ENCODE measurements at places on chromosomes 12 and 14.

DNA sequence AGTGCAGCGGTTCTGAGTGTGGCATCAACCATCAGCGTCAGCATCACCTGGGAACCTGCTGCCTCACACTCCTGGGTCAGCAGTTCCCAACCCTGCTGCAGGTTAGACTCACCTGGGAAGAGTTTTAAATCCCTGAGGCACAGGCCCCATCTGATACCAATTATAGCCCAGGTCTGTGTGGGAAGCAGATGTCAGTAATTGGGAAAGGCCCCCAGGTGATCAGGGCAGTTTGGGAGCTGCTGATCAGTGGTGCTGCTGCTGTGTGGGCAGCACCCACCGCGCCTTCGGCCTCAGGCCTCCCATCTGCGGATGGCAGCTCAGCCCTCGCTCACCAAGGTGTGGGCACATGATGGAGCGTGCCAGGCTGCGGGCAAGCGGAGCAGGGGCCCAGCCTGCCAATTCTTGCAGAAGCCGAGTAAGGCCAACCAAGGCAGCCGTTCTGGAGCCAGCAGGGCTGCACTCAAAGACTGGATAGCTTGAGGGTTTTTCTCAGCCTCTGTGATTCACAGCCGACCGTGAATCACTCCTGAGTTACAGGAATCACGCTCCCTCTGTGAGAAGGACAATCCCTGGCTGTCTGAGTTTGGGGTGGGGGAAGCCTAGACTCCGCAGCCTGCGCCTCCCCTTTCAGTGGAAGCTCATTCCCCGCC is 155.6 kb upstream of the SFSWAP start:
- no peak for ATAC-seq

- no peak for ATAC-seq
Measured at GRCh38 chr14:33847066-33847465, 103.8 kb downstream of the EGLN3 start.

DNA sequence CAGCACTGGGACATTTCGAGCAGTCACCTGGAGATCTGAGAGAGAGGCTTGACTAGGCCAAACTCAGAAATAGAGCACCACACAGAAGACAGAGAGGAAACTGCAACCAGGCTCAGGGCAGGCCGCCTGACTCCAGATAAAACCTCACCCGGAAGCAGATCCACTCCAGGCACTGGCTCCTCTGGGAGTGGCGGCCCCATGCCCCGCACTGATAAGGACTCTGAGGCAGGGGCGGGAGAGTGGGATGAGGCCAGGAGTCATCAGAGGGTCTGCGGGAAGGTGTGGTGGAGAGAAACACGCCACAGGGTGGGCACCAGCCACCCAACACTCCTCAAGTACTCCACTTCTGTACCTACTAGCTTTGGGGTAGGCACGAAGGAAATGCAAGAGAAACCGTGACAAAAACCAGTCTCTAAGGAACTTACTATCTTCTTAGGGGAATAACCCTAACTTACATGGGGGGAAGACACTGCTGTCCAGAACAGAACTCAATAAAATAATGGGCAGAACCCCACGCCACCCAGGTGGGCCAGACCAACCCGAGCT is 71.3 kb downstream of the CHGA start:
- ATAC-seq: no peak

DNA sequence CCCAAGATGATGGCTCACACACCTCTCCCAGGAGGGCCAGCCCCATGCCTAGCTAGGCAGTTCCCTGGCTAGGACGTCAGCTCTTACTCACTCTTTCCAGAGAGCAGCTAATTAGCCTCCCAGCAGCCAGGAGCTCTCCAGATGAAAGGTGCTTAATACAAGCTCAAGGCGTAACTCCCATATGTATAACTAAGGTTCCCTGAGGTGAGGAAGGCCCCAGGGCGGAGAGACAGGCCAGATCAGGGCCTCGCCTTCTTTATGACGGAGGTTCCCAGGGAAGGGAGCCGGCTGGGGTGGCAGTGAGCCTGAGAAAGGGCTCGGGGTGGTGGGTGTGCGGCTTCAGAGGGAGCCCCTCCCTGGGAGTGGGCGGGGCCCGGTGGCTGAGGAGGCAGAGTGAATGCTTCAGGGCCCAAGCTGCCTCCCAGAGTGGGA is 26.4 kb upstream of the ZFP36L1 start:
- no peak for ATAC-seq

- ATAC-seq: no peak
Measured at GRCh38 chr14:104048758-104049507, 36.6 kb upstream of the ASPG start.

- ATAC-seq: no peak
Measured at GRCh38 chr12:115726691-115727090, 550.8 kb downstream of the MED13L start.

DNA sequence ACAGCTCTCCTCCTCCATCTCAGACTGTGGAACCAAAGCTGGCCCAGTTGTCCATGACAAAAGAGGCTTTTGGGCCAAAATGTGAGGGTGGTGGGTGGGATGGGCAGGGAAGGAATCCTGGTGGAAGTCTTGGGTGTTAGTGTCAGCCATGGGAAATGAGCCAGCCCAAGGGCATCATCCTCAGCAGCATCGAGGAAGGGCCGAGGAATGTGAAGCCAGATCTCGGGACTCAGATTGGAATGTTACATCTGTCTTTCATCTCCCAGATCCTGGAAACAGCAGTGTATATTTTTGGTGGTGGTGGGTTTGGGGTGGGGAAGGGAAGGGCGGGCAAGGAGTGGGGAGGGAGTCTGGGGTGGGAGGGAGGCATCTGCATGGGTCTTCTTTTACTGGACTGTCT is 11.8 kb upstream of the TAMALIN start:
- ATAC-seq: no peak

GRCh38 chr14:34650786-34651584 is 21.0 kb upstream of the SNX6 start:
- ATAC-seq: no peak

- ATAC-seq: no peak
Measured at GRCh38 chr12:110965574-110965973, 45.2 kb upstream of the MYL2 start.

DNA sequence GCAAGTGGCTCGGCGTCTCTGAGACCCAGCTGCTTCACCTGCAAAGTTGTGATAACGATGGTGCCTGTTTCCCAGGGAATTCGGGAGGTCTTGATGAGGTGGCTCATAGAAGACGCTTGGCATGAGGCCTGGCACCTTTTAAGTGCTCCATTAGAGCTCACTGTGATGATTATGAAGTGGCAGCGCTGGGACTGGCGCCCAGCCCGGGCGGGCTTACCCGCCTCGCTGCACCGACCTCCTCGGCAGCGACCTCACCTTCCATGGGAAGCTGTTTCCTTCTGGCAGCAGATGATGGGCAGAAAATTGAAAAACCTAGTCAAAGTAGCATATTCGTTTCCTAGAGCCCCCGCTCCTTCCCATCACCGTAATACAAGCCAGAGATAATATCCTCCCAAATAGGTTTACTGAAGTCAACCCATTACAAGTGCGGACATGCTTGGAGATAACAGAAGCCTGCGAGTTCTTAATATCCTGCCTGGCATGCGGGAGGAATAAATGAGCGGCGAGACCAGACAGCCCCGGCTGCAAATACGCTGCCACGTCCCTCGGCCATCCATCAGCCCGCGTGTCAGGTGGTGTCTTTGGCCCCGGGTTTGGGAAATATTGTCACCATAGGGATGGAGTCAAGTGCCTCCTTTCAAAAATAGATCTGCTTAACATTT is 35.2 kb upstream of the DLK1 start:
- no peak for ATAC-seq

- ATAC-seq: no peak
Measured at GRCh38 chr14:94320243-94320642, 2.9 kb downstream of the SERPINA6 start.

DNA sequence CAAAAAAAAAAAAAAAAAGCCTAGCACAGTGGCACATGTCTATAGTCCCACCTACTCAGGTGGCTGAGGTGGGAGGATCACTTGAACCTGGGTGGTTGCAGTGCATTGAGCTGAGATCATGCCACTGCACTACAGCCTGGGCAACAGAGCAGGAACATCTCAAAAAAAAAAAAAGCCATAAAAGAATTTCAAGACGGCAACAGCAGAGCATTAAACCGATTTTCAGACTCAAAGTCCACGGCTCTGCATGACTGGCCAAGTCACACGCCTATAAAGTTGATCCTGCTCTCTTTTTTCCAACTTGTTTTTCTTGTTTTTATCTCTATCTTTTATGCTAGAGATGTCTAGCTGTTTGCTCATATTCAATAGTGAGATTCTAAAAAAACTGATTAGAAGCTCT is 45.3 kb downstream of the FBXO34 start:
- no peak for ATAC-seq

DNA sequence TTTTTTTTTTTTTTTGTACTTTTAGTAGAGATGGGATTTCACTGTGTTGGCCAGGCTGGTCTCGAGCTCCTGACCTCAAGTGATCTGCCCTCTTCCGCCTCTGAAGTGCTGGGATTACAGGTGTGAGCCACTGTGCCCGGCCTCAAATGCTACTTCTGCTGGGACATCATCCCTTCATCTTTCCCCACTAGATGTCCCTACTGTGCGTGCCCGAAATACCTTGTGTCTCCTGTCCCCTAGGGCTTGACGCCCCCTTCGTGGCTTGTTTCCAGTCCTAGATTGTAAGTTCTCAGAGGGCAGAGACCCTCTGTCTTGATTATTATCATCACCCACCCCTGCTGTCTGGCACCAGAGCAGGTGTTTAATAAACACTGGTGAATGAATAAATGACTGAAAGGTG is 14.9 kb downstream of the CCDC63 start:
- ATAC-seq: no peak

- no peak for ATAC-seq
Measured at GRCh38 chr12:4190366-4191063, 83.0 kb upstream of the CCND2 start.

DNA sequence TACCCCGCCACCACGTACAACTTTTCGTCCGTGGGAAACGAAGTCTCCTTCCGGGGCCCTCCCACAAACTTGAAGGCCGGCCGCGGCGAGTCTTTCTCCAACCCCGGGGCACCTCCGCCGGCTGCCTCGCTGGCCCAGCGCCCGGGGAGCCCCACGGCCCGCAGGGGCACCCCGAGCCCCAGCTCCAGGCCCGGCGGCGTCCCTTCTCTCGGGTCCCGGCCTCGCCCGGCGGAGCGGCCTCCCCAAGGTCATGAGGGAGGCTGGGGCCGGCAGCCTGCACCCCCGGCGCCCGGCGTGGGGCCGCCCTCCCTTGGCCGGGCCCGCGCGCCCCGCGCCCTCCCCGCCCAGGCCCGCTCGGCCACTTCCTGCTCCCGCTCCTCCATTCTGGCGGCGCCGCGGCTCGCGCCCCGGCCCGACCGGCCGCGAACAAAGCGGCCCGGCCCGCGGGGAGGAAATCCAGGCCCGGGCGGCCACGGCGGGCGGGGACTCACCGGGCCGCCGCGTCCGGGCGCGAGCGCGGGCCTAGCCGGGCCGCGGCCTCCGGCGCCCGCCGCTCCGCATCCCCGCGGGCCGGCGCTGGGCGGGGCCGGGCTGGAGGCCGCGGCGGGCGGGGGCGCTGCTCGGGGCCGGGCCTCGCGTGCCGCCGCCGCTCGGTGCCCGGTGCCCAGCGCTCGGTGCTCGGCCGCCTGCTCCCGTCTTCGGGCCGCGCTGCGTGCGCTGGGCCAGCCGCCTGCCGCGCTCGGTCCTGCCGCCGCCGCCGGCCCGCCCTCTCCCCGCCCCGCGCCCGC is at the start of gene AKT1:
AKT1 (minus strand) TSS at position 756 of the 788 bp plus-strand sequence. CDS start 3,105 bp downstream, outside the sequence.
- peak; percentile 60 for ATAC-seq

GRCh38 chr14:69005432-69006148 is 26.5 kb upstream of the ACTN1 start:
- ATAC-seq: no peak

GRCh38 chr14:76647697-76648298 is 113.5 kb upstream of the VASH1 start:
- ATAC-seq: no peak

DNA sequence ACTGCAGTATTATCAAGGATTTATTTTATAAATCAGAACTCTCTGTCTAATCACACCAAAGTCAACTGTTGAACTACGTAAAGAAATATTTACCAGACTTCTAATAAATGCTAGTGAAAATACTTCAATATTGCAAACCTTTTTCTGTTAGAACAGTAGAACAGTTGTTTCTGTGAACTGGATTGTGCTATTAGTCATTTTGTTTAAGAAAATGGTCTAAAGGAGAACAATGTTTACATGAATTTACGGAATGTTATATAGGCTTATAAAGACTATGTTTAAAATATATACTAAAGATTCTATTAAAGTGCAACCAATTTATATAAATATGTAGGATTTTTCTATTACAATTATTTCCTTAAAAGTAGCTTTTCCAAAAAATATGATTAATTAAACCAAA is 471.4 kb downstream of the FSCB start:
- no peak for ATAC-seq

GRCh38 chr12:124940143-124940392 is 25.6 kb upstream of the UBC start:
- no peak for ATAC-seq

- ATAC-seq: no peak
Measured at GRCh38 chr12:50953047-50953446, 703 bp downstream of the HIGD1C start.

DNA sequence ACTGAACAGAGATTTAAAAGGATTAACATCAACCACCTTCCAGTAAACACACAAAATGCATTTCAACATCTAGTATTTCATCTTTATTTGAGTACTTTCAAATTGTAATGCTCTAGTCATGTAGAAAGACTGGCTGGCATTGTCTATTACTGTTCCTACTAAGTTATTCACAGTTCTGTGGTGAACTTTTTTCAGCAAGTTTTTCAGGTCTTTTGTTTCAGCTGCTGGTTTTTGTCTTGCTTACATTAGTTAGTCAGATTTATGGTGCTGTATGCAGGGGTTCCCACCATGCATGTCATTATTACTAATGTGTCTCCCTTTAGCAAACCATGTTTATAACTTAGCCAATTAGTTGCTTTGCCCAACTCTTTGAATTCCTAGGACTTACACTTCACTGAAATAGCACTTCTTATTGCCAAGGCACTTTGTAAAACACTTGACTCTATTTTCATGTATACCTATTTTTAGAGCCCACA is 253.4 kb upstream of the KITLG start:
- ATAC-seq: no peak

- ATAC-seq: no peak
Measured at GRCh38 chr14:55758796-55759195, 178.8 kb downstream of the KTN1 start.

GRCh38 chr12:95443459-95443858 is 30.5 kb upstream of the METAP2 start:
- no peak for ATAC-seq

GRCh38 chr12:29783773-29784666 is at the start of gene TMTC1:
Gene TMTC1, minus strand, starts transcription at chr12:29783942. Its CDS starts 191 bp downstream, at chr12:29783751.
- no peak for ATAC-seq

GRCh38 chr12:91926848-91927247 is 218.8 kb downstream of the BTG1 start:
- ATAC-seq: no peak

GRCh38 chr12:124363353-124363965 is 68.6 kb downstream of the RFLNA start:
- no peak for ATAC-seq

- ATAC-seq: no peak
Measured at GRCh38 chr14:36057452-36058116, 118.9 kb downstream of the PTCSC3 start.

- no peak for ATAC-seq
Measured at GRCh38 chr14:104364830-104365229, 214.7 kb upstream of the C14orf180 start.

DNA sequence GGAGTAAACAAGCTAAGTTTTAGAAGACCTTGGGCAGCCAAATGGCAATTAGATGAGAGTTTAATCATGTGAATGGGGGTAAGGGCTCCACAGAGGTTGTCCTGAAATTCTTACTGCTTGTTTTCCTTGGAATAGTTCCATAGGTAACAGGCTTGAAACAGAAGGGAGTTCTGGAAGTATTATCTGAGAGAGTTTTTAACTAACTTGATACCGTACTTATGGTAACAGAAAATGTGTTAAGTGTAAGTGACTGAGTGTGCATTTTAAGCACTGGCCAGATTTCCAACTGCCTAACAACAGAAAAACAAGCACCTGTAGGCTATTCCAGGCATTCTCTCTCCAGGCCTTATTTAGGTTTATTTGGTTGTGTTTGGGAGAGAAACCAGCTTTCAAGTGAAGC is 414.6 kb upstream of the PDE3A start:
- ATAC-seq: no peak
